Amniotic stem cell (primary cell): ENCODE measurements at places on chromosomes 7 and 10.
A peak's percentile ranks its signal among the peaks of the same experiment; 100 is the strongest.

DNA sequence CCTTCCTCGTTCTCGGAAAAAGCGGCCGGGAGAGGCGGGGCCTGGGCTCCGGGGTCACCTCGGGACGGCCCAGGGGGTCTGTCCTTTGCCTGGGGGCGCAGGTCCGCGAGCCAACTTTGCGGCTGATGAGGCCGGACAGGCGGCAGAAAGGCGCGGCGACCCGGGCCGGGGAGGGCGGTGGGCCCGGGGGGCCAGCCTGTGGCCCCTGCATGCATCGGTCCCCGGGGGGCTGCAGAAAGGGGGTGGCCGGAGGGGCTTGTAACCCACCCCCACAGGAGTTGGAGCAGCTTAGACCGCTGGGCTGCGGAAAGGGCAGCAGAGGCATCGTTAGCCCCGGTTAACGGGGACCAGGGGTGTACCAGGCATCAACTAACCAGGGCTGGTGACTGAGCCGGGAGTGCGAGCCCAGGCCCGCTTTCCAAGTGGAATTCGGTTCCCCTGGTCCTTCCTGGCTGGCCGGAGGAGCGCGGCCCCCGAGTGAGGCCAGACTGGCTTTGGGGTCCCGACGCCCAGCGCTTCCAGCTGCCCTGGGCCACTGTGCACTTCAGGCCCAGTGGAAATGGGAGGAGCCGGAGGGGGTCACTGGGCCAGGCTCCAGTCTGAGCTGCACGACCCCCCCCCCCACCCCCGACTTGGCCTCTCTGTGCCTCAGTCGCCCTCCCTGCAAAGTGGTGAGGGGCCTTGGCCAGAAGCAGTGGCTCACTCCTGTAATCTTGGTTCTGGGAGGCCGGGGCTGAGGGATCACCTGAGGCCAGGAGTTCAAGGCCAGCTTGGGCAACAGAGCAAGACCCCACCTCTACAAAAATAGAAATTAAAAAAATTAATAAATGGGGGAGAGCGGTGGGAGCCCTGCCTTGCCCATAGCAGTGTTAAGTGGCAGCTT is 919 bp downstream of the SLC29A4 start:
- no peak for DNase-seq

- DNase-seq = no peak
Observed at GRCh38 chr10:11762706-11763500, 20.7 kb downstream of the ECHDC3 start.

DNA sequence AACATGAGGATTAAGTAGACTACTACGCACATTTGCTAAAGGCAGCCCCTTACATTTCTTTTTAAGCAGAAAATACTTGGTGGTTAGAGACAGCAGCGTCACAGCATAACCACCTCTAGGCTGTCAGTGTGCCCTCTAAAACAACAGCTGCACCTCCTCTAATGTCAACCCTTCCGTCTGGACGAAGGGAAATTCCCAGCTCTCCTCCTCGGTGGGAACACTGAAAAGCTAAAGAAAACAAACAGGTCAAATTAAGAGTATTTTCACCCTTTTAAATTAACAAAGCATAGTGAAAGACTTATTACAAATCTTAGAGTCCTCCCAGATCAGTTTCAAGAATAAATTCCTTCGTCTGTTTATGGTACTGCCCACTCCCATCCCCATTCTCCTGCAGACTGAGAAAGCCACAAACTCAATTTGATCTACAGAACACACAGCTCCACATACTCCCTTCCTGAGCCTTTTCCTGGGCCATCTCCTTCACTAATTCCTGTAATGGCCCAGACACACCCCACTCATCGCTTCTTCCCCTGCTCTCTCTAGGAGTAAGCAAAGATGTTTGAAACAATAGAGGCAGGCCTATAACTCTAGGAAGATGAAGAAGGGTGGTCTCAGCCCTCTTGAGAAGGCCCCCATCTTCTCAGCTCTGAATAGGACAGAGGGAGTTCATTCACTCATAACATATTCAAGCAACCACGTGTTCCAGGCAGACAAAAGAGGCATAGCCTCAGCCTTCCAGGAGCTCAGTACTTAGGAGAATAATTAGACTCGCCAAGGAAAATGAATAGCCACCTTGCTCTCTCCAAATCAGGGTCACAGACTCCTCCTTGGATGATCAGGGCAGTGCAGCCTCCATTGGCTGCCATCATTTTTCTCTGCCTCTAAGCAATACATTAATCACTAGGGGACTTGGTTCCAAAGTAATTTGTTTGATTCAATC is 47.5 kb upstream of the HNRNPH3 start:
- no peak for DNase-seq

DNA sequence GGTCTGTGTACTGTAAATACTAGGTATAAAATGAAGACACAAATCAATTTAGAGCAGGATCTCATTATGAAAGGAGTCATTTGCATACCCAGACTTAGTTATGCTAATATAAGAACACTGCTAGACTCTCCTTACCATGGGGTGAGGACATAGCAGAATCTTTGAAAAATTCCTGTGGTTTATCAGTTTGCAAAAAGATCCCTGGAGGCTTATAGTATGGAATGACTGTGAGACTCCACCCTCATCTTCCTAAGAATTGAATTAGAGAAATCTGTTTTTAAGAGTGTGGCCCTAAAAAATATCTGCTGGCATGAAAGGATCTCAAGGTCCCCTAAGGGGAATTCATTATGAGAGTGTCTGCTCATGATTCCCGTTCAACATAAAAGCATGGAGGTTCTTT is 63.2 kb downstream of the WNT2 start:
- peak; percentile 36 for DNase-seq

GRCh38 chr10:118957966-118958365 is 71.5 kb upstream of the NANOS1 start:
- no peak for DNase-seq

GRCh38 chr7:80136261-80137055 is 1.8 kb downstream of the GNAI1 start:
- no peak for DNase-seq

DNA sequence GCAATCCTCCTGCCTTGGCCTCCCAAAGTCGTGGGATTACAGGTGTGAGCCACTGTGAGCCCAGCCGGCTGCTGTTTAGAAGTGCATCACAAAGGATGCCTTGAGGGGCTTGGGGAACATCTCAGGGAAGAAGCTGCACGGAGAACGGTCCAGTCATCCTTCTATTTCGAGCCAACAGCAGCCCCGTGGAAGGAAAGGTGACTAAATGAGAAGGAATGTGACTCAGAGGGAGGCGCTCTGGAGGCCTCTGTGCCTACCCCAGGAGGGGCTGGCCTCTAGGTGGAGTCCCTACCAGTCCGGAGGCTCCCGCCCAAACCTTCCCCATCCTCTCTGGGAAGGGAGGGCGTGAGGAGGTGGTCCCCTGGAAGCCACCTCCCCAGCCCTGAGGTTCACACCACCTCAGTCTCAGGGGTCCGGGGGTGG is 76.2 kb downstream of the CTBP2 start:
- peak; percentile 86 for DNase-seq

DNA sequence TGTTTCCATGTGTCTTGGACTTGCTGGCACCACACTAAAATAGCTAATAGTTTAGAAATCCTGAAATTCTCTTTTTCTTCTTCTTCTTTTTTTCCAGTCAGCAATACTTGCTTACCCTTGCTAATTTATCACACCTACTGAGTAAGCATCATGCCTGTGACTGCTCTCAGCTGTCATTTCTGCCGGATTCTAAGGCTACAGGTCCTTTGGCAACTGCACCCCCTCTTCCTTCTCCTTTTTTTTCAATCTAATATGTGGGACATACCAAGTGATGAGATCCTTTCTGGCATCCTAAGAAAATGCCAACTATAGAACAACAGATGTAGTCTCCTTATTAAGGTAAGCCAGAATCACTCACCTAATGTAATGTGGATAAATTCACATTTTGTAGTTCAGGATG is 444.7 kb downstream of the MAGI2 start:
- no peak for DNase-seq

GRCh38 chr10:106214243-106214642 is 950.3 kb downstream of the SORCS1 start:
- no peak for DNase-seq

GRCh38 chr7:82530361-82530760 is 86.8 kb upstream of the CACNA2D1 start:
- DNase-seq = no peak

DNA sequence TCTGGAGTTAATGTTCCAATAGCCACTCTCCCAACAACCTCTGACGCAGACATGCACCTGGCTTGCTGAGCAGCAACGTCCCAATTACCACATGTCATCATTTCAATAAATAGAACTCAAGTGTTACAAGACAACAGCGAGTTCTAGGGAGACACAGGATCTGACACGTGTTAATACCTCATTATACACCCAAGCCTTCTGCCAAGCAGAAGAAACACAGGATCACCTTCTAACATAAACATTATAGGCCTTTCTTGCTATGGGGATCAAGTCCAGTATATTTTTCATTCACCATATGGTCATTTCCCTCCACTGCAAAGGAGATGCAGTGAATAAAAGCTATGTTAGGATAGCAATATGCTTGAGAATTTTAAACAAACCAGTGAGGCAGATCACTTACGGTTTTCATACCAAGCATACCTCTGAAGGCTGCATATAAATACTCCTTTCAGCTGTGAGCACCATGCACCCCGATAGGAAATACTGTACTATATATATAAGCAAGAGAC is 74.2 kb downstream of the JAZF1 start:
- DNase-seq = no peak

GRCh38 chr10:91590142-91590903 is 42.5 kb downstream of the PPP1R3C start:
- peak; percentile 85 for DNase-seq

DNA sequence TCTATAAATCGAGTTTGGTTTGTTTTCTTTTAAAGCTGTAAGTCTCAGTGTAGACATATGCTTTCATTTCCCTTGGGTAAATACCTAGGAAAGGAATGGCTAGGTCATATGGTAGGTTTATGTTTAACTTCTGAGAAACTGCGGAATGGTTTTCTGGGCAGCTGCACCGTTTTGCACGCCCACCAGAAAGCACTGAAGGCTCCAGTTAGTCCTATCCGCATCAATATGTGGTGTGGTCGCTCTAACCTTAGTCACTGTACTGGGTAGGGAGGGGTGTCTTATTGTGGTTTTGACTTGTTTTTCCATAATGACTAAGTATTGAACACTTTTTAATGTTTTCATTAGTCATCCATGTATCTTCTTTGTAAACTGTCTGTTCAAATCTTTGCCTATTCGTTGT is 279.5 kb upstream of the AKR1E2 start:
- DNase-seq = no peak

- DNase-seq = no peak
Observed at GRCh38 chr10:34392641-34393170, 422.4 kb downstream of the PARD3 start.

- no peak for DNase-seq
Observed at GRCh38 chr10:103833731-103834365, 21.5 kb downstream of the SH3PXD2A start.

DNA sequence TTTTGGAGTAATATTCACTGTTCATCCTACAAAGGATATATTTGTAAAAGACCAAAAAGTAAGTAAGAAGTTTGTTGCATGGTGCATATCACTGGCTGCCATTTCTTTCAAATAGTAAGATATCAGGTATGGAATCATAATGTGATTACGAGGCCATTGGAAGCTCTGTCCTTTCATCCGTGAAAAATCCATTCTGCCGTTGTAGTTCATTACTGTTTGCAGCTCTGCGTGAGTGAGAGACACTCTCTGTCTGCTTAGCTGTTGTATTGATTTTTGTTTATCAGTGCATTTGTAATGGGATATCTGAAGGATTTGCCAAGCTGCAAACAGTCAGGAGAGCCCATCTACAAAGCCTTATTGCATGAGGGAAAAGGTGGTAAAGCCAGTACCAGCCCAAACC is 44.1 kb upstream of the SLC39A12 start:
- no peak for DNase-seq

- no peak for DNase-seq
Observed at GRCh38 chr7:143458681-143459080, 15.4 kb downstream of the TAS2R60 start.

GRCh38 chr10:46526682-46527038 is 29.8 kb downstream of the GPRIN2 start:
- DNase-seq = no peak

DNA sequence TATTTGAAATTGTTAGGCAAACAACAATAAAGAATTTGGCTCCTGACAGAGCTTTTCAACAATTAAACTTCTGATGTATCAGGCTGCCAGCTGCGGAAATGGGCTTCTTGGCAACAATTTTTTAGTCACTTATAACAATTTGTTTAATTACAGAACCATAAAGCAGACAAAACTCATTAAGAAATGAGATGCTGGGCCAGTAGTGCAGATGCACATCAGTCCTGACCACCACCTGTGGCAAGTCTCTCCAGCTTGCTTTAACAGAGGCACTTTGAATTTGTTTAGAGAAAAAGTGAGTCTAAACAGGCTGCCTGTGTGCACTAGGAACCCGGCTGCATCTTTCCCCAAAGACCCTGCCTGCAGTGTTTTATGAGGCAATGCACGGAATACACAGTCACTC is 1124.4 kb downstream of the NXPH1 start:
- no peak for DNase-seq

GRCh38 chr7:116392806-116393205 is 106.7 kb upstream of the CAV2 start:
- DNase-seq = no peak

DNA sequence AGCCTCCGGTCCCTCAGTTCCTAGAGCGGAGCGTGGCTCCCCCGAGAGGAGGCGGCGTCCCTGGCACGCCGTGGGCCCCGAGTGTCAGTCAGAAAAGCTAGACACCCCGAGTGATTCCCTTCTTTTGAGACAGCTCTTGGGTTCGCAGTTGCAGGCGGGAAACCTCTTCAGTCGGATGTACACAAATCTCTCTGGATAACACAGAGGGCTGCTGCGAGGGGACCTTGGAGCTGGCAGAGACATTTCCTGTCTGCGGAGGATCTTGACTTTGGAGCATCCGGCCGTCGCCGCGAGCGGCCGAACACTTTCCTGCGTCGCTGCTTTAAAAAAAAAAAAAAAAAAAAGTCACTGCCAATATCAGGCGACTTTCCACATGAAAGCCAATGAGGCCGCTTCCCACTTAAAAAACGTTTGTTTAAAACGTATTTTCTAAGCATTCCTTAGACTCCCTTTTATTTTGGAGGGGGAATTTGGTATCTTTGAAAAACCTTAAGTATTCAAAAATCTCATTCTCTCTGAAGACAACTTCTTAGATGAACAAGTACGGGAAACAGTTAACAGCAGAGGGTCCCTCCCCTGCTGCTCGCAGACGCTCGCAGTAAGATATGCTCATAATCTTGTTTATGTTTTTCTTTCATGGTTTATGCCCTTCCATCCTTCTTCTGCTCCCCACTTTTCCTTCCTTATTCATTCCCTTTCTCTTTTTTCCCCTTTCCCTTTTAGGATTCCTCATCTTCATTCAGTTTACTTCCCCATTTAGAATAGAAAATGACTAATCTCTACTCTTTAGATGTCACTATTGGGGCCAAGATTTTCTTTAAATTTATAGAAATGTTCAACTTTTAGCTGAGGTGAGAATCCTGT is 10.0 kb downstream of the HHEX start:
- DNase-seq = no peak
